ENCODE measurements at places on chromosomes 2 and 18.

DNA sequence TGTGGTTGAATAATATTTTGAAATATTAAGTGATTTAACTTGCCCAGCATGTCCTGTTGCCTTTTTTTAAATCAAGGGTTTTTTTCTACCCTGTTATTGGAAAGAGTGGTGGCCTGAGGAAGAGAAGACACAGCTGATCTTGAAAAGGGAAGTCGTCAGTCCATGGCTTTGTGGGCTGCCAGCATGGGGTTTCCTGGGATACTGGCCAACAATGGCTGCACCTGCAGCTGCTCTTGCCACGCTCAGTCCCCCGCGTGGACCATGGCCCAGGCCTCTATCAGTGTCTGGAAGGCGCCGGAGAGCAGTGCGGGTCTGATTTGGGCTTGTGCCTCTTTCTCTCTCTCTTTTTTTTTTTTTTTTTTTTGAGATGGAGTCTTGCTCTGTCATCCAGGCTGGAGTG is 99.3 kb downstream of the ASB1 start:
- DNase-seq, result no peak

- DNase-seq, result no peak
Measured at GRCh38 chr18:2901423-2901985, 54.7 kb downstream of the EMILIN2 start.

DNA sequence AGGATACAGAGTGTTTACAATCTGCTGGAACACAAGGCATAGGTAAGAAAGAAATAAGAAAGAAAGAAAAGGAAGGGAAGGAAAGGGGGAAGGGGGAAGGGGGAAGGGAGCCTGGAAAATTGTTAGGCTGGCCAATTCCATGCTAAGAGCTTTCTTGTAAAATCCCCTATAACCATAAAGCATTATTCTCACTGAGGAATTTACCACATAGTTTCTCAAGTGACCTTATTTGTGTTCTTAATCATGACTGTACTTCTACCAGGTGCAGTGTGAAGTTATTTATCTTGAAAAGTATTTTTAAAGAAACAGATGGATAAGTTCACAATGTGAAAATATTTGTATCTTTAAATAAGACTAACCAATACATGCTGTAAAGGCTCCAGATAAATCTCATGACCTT is 39.2 kb upstream of the KIDINS220 start:
- no peak for DNase-seq

- DNase-seq, result no peak
Measured at GRCh38 chr2:5479265-5479928, 212.8 kb upstream of the SOX11 start.

- DNase-seq, result no peak
Measured at GRCh38 chr2:223041527-223042109, 10.4 kb upstream of the KCNE4 start.

- DNase-seq, result no peak
Measured at GRCh38 chr18:11802586-11802985, 48.6 kb upstream of the CHMP1B start.

- DNase-seq, result no peak
Measured at GRCh38 chr2:143190431-143190830, 61.2 kb downstream of the ARHGAP15 start.
